Esophagus mucosa (tissue), 1 donor: ENCODE measurements at places on chromosomes 13 and 19. TPM values are rescaled to one million over a fixed set of nuclear protein-coding genes. Genes with fewer than 3 reads are reported as not detected.

LIG4 gene
- 4.6 TPM for total RNA-seq

SLC17A7 gene
- not detected for total RNA-seq

FPR1 gene
- 1.2 TPM for total RNA-seq

PLPPR3 gene
- total RNA-seq = not detected

PSG6 gene
- total RNA-seq = not detected

ZNF578 gene
- 0.24 TPM for total RNA-seq

PSG7 gene
- not detected for total RNA-seq

GRCh38 chr19:10211061-10211460 is 16.3 kb upstream of the DNMT1 start:
- ATAC-seq = no peak

GRCh38 chr19:54153731-54154326 is 5.7 kb downstream of the LENG1 start:
- no peak for ATAC-seq

DNA sequence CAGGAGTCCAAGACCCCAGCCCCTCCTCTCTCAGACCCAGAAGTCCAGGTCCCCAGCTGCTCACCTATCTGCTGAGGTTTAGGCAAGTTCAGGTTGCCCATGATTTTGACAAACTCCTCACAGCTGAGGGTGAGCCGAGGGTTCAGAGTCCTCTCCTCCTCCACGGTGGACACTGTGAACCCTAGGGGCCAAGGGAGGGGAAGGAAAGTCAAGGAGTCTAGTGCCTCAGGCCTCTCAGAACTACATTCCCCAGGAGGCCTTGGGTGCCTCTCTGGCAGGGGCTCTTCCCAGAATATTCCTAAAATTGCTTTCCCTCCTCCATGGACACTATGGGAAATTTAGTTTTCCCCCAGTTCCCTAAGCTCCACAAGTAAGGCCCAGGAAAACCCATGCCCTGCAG is 3.3 kb upstream of the PHLDB3 start:
- ATAC-seq = no peak

DNA sequence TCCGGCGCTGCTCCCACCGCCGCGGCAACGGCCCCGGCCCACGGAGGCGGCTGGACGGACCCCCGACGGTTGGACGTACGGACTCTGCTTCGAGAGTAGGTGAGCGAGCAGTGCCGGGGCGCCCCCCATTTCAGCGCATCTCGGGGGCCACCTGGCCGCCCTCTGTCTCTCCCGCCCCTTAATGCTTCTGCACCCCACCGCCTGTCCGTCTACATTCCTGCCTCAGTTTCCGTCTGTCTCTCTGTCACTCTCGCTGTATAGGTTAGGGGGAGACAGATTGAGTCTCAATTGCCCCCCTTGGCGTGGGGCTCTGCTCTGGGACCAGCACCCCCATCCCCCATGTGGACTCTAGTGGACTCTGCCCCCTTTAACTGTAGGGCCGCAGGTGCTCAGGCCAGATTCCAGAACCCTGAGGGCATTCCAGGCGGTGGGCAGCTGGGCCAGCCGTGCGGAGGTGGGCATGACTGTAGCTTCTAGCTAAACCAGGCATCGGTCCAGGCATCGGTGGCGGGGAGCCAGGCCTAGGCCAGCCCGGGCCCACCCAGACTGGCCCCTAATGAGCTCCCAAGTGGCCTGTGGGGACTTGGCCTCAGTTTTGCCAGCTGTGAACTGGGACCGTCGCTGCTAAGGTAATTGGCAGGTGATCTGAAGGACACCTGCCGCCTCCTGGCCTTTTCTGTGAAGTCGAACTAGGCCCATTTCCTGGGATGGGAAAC is 373 bp downstream of the TNFAIP8L1 start:
- peak; percentile 2 for ATAC-seq

- ATAC-seq = no peak
Measured at GRCh38 chr19:19937403-19937802, 36.7 kb downstream of the ZNF93 start.

GRCh38 chr19:10876459-10877240 is 5.3 kb downstream of the CARM1 start:
- no peak for ATAC-seq

DNA sequence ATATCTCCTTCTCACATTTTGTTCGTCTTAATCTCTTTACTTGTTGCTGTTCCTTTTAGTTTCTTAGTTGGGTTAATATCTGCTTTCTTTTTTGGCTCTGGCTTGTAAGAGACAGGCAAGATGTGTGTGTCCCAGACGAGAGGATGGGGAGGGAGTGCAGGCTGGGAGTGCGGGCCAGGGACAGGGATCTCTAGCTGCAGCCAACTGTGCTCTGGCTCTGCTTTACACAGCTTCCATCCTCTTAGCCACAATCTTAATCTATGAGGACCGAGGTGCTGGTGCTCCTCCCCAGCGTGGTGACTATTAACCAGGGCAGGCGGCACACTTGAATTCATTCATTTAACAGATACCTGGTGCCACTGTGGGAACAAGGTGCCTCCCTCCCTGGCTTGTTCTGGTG is 70.9 kb upstream of the WASF3 start:
- ATAC-seq = no peak

DNA sequence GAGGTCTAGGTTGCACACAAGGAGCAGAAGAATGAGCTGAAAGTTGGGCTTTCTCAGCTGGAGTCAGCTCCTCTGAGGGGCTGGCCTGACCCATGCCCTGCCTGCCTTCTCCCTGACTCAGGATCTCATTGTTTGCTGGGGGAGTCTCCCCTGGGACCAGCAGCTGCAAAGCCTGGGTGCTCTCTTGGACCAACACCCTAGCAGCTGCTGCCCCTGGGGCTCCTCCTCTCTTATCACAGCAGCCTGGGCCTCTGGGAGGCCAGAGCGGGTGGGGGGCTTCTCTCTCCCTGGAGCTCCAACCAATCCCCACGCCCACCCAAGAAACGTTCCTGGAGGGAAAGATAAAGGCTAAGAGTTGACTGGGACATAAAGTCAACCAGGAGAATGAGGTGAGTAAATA is 1.6 kb upstream of the FCGBP start:
- no peak for ATAC-seq

- ATAC-seq = no peak
Measured at GRCh38 chr13:72757792-72758535, 23.7 kb downstream of the DIS3 start.

GRCh38 chr13:76175961-76176725 is 540.0 kb downstream of the LMO7 start:
- no peak for ATAC-seq

DNA sequence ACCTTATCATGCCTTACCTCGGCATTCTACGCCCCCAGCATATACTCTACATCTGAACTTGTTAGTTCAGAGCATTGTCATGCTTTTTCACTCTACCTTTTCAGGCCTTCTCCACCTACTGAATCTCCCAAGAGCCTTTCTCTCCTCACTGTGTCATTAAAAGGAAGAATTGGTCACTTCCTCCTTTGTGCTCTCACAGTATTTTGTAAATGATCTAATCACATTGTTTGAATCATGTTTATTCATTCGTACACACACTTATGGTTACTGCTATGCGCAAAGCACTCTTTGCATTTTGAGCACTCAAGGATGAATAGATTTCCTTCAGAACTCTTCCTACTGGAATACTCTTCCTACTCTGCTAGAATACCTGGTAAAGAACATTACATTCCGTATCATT is 15.8 kb upstream of the ELF1 start:
- peak; percentile 59 for ATAC-seq

GRCh38 chr13:27170516-27171243 is 931 bp downstream of the USP12 start:
- no peak for ATAC-seq

- ATAC-seq = no peak
Measured at GRCh38 chr19:46953955-46954501, 65.6 kb upstream of the NPAS1 start.

GRCh38 chr13:101092985-101093384 is 323.3 kb downstream of the NALCN start:
- no peak for ATAC-seq

DNA sequence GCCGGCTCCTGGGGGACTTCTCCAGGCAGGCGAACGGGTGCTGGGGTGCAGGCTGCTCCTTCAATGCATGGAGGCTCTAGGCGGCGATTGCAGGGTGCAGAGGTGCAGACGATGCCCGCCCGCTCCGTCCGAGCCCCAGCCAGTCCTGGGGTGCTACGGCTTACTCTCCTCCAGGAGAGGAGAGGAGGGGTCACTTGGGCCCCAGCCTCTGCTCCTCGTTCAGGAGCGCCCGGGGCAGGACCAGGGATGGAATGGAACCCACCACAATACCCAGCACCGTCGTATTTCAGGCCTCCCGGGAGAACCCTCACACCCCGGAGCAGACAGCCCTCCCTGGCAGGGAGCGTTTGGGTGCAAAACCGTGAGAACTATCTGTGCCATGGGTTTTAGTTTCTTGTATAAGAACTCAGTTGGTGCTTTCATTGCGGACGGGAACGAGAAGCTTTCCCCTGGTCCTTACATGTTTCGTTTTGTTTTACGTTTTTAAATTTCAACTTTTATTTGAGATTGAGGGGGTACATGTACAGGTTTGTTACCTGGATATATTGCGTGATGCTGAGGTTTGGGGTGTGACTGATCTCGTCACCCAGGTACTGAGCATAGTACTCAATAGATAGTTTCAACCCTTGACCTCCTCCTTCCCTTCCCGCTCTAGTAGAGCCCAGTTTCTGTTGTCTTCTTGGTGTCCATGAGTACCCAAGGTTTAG is 46.8 kb downstream of the ARHGEF18 start:
- ATAC-seq = peak; percentile 28

GRCh38 chr19:19319732-19320360 is 463 bp downstream of the SUGP1 start:
- ATAC-seq = peak; percentile 2

GRCh38 chr19:2034729-2035589 is 16.1 kb downstream of the MKNK2 start:
- ATAC-seq = peak; percentile 49

- no peak for ATAC-seq
Measured at GRCh38 chr19:34041925-34042521, 130.3 kb upstream of the LSM14A start.

- ATAC-seq = no peak
Measured at GRCh38 chr13:21106089-21106488, 44.7 kb upstream of the LATS2 start.

- ATAC-seq = peak; percentile 90
Measured at GRCh38 chr19:5017235-5017634, 48.3 kb downstream of the KDM4B start.

DNA sequence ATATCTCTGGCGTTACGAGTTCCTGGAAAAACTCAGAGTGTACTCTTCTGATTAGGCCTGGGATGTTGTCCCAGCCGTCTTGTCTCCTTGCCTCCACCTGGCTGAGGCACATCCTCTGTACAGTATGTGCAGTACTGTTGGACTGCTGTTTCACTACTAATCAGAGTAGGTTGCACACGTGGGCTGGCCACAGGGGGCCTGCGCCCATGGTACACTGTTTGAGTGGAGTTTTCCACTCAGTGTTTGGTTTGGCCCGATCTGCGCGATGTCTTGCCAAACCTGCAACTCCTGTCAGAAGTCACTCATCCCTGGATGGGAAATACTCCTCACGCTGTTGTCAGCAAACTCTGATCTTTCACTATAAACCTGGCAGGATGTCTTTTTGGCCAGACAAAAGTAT is 189.6 kb upstream of the CSNK1A1L start:
- ATAC-seq = peak; percentile 83

- ATAC-seq = peak; percentile 43
Measured at GRCh38 chr19:17902701-17903100, 30.1 kb upstream of the CCDC124 start.

DNA sequence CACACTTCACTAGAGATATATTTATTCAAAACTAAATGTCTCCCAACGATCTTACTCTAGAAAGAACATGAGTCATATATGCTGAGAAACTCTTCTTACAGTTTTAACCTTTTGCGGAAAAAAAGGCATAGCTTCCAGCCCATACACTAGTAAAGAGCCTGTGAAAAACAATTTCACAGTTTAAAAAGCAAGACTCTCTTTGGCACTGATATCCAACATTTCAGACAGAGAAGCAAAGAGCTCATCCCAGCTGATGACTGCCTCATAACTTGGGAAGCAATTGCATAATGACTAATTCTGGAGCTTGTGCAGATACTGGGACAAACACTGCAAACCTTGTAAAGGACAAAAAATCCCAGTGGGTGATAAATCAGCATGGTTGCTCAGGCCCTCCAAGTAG is 88.0 kb downstream of the ENOX1 start:
- ATAC-seq = no peak

DNA sequence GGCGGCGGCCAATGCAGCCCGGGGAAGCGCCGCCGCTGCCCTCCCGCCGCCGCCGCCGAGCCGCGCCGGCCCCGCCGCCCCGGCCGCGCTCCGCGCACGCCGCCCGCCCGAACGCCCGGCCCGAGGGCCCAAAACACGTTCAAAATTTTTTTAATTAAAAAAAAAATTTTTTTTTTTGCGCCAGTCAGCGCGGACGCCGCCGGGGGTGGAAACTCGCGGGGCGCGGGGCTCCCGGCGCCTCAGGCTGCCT is 468 bp downstream of the HMGB1 start:
- no peak for ATAC-seq

DNA sequence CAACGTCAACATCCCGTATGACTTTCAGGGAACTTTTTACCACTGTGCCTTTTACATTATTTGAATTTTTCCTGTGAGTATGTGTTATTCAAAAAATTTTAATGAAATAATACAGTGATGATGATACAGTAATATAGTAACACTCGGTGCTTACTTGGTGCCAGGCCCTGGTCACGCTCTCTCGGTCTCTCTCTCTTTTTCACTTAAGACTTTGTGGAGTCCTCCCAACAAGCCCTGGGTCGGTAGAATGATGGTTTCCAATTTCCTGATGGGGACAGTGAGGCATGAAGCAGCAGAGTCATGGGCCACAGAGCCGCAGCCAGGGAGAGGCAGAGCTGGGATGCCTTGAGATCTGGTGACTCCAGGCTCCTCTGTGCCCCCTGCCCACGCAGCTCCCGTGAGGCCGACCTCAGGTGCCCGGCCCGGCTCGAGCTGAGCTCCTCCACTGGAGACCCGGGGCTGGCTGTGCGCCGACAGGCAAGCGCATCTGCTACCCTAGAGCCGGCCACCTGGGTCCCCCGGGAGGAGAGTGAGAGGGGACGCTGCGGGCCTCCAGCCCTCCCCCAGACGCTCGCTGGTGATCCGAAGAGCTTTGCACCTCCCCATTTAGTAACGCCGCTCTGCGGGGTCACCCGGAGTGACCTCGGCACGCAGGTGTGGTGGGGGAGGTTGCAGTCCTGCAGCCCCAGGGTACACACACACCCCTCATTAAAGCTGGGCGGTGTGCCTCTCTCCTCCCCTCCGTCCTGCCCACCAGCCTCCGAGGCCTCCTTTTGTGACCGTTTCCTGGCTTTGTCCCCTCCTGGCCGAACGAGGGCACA is 4.4 kb upstream of the SBK3 start:
- ATAC-seq = peak; percentile 12
